Mononuclear cell (primary cell): ENCODE measurements at places on chromosomes 16 and 17. TPM values are rescaled to one million over a fixed set of nuclear protein-coding genes. Genes with fewer than 3 reads are reported as not detected.

Gene RNU2-1
- total RNA-seq = not detected

Gene ANKS3
- 3.8 TPM for total RNA-seq

Gene DNASE1L2
- 0.21 TPM for total RNA-seq

Gene SHBG
- total RNA-seq = not detected

Gene FGF11
- 0.21 TPM for total RNA-seq

Gene RAB26
- total RNA-seq = not detected

Gene UTS2R
- not detected for total RNA-seq
